ENCODE measurements at places on chromosomes 12 and 14.

DNA sequence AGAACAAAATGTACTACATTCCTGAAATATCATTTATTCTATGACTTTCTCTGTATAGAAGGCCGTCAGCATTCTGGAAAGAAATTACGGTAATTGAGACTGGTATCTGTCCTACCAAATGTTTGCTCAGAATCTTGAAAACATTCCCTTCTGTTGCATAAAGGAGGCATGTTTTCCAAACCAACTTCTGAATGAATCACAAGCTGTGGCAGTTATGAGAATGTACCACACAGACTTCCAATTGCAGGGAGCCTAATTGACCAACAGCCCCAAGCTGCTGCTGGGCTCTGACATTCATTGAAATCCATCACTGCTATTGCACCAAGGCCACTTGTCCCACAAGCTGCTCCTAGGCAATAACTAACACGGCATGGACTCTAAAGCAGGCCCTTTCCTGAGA is 185.3 kb upstream of the CCDC196 start:
- DNase-seq: no peak

DNA sequence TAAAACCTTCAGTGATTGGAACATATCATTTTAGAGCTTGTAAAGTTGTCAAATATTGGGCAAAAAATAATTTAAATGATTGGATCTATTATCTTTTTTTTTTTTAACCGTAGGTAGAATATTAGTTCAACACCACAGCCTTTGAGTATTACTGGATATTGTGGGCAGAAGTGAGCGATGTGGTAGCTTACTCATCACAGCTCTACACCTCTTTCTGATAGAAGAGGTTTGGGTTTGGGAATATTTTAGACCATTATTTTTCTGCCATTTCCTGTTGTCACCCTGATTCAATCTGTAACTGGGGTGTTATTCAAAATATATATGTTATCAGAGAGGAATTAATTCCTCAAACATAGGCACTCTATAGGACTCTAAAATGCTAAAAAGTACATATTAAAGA is 34.8 kb upstream of the SLC38A2 start:
- no peak for DNase-seq

DNA sequence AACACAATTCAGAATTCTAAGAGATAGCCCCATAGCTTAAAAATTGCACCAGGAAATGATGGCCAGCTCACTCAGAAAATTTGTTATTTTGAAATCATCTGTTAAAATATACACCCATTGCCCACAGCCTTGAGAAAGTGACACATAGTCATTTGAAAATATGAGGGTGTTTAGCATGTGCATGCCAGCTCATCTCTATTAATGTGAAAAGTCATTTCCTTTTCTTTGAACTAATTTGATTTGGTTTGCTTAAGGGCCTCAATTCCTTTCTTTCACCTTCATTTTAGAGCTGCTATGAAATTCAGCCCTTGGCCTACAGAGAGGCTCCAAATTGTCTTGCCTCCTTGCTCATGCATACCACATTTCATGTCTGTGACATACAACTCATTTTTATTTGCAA is 241.4 kb downstream of the PHLDA1 start:
- DNase-seq: peak; percentile 78

GRCh38 chr14:105012171-105012985 is 8.5 kb downstream of the CDCA4 start:
- DNase-seq: peak; percentile 52

DNA sequence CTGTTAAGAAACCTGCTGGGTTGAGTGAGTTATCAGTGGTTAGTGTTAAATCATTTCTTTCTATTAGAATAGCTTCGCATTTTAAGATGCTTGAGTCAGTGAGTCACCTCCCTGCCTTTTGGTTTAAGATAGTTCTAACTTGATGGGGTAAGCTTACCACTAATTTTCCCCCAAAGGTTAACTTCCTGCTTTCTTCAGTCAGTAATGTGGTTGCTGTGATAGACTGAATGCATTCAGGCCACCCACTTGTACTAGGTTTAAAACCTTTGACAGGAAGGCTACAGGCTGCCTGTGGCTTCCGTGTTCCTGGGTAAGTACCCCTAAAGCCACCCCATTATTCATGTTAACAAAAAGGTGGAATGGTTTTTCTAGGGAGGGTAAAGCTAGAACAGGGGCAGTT is 25.3 kb downstream of the CLEC2A start:
- DNase-seq: peak; percentile 23

DNA sequence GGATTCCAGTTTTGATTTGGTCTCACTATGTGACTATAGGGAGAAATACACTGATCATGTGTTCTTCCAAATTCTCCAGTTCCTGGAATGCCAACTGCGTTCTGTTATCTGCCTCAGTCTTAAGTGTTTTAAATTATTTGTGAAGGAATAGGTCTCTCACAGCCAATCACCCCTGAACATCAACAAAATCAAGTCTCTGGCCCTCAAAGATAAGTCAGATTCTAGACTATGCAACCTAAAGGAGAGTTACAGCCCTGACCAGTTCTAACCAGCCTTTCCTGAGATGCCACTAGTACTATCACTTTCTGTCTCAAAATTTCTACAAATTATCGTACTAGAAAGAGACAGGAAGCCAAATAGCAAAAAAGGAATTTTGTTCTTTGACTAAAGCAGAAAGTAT is 22.3 kb downstream of the ZFC3H1 start:
- no peak for DNase-seq

- DNase-seq: peak; percentile 82
These were observed 134.7 kb upstream of the SCAF11 start for GRCh38 chr12:46124848-46125619.

- peak; percentile 93 for DNase-seq
These were observed 146.8 kb upstream of the LRIG3 start for GRCh38 chr12:59067083-59067482.

DNA sequence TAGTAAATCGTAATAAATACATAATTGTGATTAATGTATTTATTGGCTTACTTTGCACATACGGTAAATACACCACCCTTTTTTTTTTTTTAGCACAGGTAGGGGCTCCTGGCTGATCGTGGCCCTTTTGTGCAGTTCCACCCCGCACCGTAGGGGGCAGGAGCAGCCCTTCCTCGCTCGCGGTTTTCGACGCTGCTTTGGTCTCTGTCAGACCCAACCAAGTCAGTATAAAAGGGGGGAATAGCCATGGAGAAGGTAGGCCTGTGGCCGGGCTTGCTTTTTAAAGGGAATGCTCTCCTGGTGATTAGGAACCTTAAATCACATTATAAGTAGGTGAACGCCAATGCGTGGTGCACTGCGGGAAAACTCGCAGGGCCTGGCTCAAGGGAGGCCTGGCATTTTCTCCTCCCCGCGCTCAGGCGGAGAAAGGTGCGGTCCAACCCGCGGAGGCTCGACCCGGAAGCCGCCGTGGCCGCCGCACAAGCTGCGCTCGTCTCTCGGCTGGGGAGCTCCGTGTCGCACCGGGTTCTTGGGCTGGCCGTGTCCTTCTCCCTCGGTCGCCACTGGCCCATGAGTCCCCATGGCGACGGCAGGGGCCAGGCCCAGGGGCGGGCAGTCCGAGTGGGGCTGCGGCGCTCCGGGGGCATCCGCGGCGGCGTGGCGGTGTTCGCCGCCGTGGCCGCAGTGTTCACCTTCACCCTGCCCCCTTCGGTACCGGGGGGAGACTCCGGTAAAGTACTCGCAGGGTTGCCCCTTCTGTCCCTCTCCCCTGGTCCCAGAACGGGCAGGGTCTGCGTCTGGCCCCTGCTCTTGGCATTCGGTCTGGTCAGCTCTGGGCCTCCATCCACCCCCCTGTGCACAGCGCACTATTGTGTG is at the start of gene TMEM260:
TMEM260 (plus strand) TSS at position 454 of the 876 bp plus-strand sequence; CDS start at position 571, 117 bp downstream.
- peak; percentile 90 for DNase-seq

- DNase-seq: peak; percentile 59
These were observed 8.3 kb downstream of the CISTR start for GRCh38 chr12:53743266-53744129.

DNA sequence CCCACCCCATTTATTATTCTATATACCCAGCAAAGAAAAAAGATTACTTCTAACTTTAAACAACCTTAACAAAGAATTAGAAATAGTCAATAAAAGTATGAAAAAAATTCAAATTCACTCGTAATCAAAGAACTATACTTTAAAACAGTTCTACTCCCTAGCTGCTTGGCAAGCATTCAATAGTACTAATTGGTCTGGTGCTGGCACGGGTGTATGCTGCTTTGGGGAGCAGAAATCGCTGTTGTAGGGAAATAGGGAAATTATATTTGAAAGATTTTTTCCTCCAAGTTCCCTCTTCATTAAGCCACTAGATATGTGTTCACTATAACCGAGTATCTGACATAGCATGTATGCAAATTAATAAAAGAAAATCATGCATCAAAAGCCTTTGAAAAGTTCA is 65.7 kb downstream of the DICER1 start:
- no peak for DNase-seq

GRCh38 chr14:100994082-100994481 is 90.6 kb upstream of the RTL1 start:
- peak; percentile 56 for DNase-seq

DNA sequence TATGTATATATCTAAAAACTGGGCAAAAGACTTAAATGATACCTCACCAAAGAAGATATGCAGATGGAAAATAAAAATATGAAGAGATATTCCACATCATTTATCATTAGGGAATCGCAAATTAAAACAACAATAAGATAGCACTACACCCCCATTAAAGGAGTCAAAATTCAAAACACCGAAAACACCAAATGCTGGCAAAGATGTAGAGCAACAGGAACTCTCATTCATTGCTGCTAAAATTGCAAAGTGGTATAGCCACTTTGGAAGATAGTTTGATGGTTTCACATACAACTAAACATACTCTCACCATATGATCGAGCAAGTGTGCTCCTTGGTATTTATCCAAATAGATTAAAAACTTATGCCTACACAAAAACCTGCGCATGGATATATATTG is 131.5 kb upstream of the BCL2L14 start:
- no peak for DNase-seq

- DNase-seq: no peak
These were observed 93.8 kb downstream of the TMEM30B start for GRCh38 chr14:61187196-61187905.

GRCh38 chr14:103899316-103899715 is 28.9 kb upstream of the TDRD9 start:
- no peak for DNase-seq

- DNase-seq: no peak
These were observed 3.6 kb downstream of the CCDC85C start for GRCh38 chr14:99600232-99600888.

DNA sequence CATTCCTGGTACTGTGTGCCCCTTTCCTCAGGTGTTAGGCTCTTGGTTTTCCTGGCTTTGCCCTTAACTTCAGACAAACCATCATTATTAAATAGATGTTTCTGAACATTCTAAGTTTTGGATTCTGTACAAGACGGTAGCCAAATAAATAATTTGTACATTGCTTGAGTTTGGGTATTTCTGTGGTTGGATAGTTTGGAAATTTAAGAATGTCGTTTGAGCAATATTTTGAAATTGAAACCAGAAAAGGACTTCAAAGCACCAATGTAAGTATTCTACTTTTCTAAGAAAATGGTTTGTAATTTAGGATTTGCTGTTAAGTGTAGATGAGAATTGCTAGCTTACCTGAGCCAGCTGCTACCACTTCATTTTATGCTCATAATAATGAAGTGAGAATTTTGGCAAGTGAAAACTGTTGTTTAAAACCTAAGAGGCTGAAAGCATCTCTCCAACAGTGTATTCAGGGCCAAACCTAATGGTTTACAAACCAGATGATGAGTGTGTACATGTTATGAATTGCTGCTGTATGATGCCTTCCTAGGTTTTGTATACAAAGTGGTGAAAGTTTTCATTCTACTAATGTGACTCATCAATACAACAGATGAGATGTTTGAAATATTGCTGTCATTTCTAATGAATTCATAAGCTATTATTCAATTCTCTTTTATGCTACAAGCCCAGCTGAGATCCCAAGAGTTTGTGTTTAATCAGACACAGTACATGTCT is 181.5 kb upstream of the PRKD1 start:
- DNase-seq: peak; percentile 34

DNA sequence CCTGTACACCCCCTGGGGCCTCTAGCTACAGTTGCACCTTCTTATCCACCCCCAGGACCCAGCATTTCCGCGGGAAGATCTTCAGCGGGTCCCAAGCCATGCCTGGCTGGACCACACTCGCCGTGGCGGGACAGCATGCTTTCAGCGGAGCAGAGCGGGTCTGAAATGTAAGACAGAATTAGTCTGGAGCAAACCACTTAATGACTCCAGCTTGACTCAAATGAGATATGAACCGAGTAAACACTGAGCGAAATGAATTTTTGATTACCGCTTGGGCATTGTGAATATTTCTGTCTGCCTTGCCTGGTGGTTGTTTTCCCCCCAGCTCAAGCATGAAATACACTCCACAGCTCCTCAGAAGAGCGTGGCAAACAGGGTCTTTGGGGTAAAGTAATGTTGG is 60.8 kb downstream of the SLC24A4 start:
- no peak for DNase-seq

DNA sequence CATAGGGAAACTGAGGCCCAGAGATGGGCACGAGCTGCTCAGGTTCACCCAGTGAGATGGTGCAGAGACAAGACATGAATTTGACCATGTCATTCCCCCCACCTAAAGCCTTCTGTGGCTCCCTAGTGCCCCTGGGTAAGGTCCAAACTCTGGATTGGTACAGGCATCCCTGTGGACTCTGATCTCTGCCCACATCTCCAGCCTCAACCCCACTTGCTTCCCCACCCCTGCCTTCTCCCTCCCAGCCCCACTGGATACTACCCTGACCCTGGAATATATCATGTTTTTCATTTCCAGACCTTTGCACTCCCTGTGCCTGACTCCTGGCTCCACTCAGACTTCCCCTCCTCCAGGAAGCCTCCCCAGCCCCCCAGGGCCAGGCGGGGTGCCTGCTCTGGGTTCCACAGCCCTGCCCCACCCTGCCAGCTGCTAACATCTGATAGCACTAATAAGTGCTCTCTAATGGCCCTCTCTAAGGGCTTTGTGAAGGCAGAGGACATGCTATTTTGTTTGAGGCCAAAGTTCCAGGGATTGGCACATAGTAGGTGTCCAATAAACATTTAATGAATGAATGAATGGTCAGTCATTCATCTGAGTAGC is 1.1 kb upstream of the SDSL start:
- DNase-seq: no peak

DNA sequence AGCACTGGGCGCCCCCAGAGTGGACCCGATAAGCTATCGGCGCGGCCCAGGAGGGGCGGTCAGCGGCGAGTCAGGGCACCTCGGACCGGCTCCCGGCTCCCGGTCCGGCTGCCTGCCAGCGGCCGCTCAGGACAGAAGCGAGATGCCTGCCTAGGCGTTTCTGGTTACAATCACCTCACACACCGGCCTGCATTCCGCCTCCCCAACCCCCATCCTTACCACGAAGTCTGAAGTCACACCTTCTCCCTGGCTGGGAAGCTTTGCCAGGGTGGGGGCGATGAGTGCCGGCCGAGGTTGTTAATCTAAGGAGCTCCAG is 42.6 kb upstream of the TBX5 start:
- DNase-seq: no peak

- DNase-seq: peak; percentile 66
These were observed at the start of gene SETD3 for GRCh38 chr14:99479906-99480869. Gene SETD3 (minus strand): TSS chr14:99480859. CDS start chr14:99465805, 15,054 bp downstream.
